CD4-positive, alpha-beta T cell treated with Interleukin-17A for 4 hours (primary cell): ENCODE measurements at places on chromosomes 16 and 17.

- DNase-seq, result peak; percentile 24
Observed at GRCh38 chr17:29291163-29291752, 2.7 kb downstream of the NUFIP2 start.

DNA sequence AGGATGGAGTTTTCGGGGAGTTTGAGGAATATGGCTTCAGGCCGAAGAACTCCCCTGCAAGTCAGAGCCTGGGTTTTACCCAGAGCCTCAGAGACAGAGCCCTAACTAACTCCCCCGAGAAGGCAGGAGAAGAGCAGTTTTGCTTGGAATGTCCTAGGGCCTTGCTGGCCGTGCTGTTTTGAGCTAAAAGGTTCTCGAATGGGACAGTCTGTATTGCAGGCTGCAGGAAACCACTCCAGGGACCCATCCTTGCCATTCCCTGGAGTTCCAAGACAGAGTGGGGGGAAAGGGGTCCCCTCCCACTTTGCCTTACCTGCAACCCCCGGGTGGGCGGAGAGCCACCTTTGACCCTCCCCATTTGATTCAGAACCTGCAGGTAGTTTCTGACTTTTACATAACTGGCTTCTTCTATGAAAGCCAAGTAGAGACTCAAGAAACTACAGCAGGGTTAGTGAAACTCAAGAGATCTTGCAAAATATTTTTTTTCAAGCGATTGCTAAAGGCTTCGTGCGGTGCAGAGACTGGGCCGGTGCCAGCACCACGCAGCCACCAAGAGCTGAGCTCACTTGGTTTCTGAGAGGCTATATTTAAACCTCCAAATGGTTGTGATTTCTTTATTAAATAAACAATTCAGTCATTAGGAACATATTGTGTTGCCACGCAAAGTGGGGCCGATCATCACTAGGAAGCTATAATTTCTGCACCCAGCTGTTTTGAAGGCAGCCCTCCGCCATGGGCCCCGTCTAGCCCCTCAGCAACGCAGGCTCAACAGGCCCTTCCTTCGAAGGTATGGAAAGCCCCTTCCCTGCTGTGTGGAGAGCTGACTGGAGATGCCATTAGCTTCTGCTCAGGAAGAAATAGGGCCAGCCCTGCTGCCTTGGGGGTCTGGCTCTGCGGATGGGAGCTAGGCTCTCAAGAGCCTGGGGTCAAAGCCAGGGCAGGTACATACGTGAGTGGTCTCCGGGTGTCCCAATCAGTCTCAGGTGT, 223.0 kb downstream of the NTN1 start:
- DNase-seq, result no peak

GRCh38 chr17:8072729-8073461, 14.6 kb downstream of the ALOX12B start:
- DNase-seq, result peak; percentile 65

DNA sequence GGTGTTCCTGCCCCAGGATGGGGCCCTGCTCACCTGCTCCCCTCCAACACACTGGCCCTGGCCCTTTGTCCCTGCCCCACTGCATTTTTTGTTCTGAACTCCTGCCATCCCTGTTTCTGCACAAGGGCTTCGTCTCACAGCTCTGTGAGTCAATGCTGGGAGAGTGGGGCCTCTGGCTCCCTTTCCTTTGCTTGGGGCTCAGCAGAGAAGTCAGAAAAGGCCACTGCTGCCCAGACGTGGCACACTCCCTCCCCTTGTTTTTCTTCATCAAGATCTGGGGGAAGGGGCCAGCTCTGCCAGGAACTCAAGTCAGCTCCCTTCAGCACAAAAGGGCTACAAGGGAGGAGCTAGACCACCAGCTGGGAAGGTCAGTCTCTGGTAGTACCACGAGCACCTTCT, 8.9 kb downstream of the PROCA1 start:
- DNase-seq, result no peak

GRCh38 chr17:28204751-28205150, 114.2 kb upstream of the TMEM97 start:
- no peak for DNase-seq

DNA sequence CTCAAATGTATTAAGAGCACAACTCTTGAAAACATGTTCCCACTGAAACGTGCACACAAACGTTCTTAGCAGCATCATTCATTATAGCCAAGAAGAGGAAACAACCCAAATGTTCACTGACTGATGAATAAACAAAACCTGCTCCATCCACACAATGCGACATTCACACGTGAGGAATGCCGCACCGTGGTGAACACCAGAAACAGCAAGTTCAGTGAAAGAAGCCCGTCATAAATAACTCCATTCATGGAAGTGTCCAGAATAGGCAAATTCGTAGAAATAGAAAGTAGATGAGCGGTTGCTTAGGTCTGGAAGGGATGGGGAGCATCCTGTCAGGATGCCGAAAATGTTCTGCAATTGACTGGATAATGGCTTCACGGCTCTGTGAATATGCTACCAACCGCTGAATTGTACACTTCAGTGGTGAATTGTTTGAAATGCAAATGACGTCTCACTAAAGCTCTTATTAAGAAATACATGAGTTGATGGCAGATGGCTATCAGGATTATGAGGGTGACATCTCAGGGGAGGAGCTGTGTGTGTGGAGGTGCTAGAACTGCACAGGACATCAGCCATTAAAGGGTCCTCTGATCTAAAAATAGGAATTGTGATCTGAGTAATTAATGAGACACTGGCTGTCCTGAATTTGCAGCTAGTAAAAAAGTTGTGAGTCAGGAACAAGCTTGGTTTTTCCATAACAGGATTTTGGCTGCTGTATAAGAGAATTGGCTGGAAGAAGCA, 771.0 kb downstream of the KCNJ18 start:
- no peak for DNase-seq

DNA sequence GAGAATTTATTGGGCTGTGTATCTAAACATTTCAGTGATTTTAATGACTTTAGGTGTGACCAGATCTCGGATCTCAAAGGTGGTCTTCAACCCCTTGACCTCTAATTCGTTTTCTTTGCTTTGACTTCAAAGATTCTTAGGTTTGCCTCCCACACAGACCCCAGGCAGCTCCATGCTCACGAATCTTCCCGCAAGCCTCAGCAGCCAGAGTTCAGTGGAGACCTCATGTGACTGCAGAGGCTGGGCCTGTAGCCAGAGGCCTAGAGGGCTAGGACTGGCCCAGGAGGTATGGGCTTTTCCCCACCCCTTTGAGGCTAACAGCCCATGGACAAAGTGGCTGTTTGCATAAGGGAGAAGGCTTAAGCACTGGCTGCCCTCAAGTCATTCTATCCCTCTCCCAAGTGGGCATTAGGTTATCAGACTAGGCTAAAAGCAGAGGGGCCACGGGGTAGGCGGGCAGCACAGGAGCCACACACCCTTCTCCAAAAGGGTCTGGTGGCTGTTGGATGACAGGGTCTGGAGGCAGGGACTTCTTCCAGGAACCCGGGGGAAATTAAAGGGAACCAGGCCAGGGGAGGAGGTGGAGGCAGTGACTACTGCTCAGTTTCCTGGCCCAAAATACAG, 3.0 kb downstream of the HIRIP3 start:
- DNase-seq, result no peak

DNA sequence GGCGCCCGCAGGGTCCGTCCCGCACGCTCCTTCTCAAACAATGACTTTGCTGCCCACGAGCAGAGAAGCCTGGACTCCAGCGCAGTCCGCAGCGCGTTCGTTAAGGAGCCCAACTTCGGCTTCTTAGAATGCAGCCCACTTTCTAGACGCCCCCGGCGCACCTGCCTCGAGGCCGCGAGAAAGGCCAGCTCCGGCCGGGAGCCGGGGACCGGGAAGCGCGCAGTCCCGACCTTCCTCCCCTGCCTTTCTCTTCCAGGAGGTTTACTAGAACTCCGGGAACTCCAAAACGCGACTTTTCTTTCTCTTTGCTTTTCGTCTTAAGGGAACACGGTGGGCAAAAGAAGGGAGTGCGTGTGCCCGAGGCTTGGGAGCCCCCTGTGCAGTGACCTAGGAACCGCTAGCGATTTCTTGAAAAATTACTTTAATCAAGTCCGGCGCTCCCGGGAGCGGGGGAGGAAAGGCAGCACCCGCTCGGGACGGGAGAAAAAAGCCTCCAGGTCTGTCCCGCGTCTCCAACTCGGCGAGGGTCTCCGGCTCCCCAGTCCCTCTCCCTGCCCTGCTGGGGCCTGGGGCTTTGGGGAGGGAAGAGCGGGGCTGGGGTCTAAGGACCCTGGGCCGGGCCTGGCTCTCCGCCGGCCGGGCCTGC, 2.6 kb downstream of the HNF1B start:
- no peak for DNase-seq

DNA sequence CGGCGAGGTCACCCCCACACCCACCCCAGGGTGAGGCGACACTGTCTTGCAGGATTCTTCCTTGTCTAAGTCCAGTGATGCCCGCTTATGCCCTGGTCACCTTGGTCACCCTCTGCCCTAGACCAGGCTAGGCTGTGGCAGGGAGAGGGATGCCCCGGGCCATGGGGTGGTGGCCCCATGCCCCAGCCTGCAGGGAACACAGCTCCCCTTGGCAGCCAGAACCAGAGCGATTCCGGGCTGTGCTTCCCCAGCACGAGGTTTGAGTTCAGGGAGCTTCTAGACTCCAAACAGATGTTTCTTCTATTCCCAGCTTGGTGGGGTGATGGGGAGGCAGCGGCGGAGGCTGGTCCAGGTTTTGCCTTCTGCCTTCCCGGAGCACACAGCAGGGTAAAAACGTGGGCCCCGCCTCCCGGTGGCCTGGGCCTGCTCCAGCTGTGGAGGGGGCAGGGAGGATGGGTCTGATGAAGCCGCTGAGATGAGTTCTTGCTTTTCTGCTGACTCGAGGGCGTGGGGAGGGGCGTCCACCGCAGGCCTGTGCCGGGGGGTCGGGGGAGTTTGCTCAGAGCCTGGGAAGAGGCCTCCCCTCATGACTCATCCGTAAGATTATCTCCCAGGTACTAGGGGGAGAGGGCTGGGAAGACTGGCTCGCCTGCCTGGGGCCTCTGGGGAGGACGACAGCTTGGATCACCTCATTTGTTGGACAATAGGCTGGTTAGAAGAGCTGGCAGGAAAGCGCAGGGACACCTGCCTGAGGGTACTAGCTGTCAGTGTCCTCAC, 15.4 kb downstream of the SMTNL2 start:
- no peak for DNase-seq

DNA sequence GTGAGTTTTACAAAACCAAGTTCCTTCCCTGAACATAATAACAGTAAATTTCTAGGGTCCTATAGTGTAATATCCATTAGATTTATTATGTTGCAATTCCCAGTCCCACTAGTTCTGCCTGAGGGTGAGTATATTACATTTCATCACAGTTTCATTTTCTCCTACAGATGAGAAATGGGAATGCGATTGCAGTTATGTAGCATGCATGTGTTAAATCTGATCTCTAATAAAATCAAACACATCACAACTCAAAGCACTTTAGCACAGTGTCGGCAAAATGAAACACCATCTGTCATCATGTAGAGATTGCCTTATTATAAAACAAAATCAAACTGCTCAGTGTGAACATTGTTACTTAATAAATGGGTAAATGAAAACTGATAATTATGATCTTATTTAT, 180.5 kb upstream of the TOX3 start:
- no peak for DNase-seq

DNA sequence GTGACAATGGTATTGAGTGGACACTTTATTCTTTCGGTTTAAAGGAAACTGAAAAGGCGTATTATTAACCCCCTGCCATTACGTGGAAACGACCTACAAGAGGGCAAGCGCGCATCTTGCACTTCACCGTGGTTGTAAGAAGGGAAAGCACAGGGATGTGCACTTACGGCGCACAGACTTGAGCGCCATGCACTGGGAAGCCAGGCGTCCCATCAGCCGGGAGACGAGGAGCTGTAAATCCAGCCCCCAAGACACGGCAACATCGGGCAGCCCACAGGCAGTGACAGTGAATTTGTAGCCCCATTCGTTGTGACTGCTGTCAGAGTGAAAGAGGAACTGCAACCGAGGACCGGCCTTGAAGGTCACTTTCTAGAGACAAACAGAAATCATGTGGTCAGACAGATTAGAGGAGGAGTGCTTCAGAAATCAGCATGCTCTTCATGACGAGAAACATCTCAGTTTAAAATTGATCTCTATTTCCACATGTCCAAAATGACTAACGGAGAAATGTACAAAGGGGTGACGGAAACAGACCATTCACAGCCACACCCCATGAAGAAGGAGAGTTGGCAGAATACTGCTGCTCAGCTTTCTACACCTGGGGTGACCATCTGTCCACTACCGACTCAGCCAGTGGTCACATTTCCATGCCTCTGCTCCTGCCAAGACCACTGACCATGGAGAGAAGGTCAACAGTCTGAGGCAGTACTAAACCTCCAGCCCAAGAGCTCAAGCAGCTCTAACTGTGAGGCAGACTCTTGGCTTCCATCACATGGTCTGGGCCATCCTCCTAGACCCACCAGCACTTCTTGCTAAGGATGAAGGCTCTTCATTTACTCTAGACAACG, 68.6 kb downstream of the ZZEF1 start:
- no peak for DNase-seq

- DNase-seq, result no peak
Observed at GRCh38 chr16:26026709-26027450, 335.1 kb downstream of the HS3ST4 start.

- DNase-seq, result no peak
Observed at GRCh38 chr17:13400491-13400890, 201.2 kb downstream of the HS3ST3A1 start.

DNA sequence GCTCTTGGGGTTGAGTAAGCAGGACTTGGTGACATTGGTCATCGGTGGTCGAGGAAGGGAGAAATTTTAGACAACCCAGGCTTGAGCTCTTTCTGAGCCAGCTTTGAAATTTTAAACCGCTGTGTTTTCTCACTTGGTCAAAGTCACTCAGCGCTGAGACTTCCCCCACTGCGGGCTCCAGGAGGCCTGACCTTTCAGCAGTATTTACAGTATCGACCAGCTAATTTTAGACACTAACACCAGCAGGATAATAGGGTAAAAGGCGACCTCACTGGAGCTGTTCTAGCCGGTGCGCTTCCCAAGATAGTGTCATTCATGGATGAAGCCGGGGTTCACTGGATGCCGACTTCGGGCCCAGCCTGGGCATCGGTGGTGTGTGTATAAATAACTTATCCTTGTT, 29.7 kb upstream of the WSCD1 start:
- DNase-seq, result no peak

DNA sequence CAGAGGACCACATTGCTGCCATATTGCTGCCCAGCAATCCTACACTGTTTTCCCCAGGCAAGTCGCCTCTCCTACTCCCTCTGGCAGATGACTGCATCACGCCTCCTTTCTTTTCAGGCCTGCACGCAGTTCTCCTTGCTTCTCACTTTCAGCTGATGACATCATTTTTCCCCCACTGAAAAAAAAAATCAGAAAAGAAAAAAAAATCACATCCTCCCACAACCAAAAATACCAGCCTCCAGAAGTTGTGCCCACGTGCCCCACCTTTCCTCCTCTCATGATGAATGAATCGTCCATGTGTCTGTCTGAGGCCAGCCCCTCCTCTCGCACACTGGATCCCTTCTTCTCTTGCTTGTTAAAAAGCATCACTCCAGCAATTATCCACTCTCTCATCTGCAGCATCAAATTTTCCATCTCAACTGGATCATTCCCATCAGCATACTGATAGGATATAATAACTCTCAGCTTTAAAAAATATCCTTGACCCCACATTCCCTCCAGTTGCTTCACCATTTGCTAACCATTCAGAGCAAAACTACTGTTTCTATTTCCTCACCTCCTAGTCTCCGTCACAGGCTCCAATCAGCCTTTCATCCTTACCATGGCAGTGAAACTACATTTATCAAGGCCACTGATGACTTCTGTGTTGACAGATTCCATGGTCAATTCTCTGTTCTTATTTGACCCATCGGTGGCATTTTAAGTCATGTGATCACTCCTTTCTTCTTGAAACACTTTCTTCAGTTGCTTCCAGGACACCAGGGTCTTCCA, 30.1 kb upstream of the DYNLL2 start:
- no peak for DNase-seq
